Activated T-cell treated with anti-CD3 and anti-CD28 coated beads for 4 hours (primary cell): ENCODE measurements at places on chromosomes 1 and 21.

DNA sequence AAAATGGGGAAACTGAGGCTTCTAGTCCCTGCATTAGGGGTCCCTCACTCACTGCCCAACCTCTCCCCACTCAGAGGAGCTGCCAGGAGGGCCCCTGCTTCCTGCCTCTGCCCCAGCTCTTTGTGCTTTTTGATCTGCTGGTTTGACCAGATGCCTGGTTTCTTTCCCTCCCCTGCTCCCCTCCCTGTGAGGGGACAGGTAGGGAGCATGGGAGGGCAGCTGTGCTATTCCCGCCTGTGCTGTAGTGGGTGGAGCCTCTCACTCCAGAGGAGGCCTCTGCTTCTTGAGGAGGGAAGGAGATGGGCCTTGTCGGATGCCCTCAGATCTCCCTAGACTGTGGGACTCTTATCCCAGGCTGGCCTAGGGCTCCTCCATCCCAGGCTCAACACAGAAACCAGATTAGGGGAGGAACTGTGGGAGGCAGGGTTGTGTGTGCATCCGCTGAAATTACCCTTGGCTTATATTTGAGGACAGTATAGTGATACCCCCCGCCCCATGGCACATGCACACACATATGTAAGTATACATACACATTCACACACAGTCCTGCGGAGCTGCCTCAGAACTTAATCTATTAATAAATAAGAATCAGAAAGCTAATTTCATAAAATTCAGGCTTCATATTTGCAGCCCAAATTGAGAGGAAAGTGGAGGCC is 4.6 kb downstream of the BOLA1 start:
- no peak for DNase-seq

DNA sequence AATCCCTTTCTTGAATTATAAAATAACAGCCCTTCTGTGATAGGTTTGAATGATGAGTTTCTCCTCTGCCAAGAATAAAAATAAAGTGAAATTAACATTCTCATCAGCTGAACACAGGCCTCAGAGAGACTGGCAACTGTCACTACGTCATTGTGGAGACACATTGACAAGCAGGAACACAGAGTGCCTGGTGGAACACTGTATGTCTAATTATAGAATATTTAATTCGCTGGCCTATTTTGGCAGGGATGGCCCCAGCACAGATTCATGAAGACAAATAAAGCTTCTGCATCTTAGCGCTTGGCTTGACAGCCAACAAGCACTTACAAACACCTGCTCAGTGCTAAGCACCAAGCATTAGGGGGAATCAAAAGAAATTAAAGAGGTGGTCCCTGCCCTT is 52.0 kb upstream of the SMYD2 start:
- no peak for DNase-seq

- peak; percentile 38 for DNase-seq
Measured at GRCh38 chr1:151196292-151196800, 2.0 kb upstream of the PIP5K1A start.

DNA sequence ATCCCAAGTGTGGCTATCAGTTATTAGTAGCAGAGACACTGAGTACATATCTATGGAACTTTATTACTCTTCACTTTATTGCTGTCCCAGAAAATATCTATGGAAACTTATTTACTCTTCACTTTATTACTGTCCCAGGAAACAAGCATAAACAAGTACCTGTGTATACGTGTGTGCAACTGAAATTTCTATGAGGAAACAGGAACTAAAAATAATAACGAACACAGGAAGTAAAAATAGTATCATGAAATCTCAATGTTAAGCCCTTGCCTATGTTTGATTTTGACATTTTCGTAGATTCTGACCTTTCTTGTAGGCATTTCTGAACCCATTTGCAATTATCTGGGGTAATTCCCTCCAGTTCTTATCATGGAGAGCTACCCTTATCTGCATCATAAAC is 64.9 kb upstream of the KRTAP19-8 start:
- DNase-seq: no peak

DNA sequence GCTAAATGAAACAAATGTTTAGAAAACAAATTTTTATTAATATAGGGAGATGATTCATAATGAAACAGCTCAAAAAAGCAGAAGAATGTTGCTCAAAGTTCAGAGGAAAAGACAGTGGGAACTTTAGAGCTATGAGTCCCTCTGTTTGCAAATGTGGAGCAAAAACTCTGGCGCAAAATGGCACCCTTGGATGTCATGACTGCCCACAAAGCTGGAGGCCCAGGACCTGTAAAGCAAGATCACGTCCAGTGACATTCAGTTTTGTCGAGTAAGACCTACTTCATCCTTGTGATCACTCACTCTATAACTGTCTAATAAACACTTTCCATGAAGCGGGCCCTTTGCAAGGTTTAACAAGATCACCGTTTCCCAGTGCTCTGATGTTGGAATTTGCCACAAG is 9.1 kb upstream of the EXO1 start:
- DNase-seq: no peak

DNA sequence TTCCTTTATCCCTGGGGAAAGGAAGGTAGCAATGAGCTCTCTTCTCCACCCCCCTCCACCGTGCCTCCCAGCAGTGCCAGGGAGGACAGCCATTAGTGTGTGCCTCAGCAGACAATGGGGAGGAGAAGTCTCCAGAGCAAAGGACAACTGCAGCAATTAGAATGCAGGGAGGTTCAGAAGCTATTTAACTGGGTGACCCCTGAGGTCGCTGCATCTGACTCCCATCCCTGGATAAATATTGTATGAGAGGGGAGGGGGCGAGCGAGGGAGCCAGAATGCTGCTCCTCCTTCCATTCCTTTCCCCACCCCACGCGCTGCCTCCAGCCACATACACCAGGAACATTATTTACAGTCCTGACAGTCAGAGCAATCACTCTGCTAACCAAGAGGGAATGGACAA is 59.0 kb downstream of the ERI3 start:
- no peak for DNase-seq

DNA sequence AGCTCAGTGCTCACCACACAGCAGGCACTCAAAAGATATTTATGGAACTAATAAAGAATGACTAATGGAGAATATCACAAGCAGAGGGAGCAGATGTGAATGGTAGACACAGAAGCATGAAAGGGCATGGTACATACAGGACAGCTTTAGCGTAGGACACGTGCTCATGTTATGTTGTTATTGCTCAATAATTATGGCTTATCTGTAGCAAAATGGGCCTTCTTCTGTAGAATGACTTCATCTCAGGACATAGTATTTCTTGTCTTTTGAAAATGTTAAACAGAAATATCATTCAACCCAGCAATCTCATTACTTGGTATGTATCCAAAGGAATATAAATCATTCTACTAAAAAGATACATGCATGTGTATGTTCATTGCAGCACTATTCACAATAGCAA is 58.9 kb upstream of the EXO1 start:
- no peak for DNase-seq

GRCh38 chr1:60895701-60896100 is 186.7 kb upstream of the NFIA start:
- no peak for DNase-seq

DNA sequence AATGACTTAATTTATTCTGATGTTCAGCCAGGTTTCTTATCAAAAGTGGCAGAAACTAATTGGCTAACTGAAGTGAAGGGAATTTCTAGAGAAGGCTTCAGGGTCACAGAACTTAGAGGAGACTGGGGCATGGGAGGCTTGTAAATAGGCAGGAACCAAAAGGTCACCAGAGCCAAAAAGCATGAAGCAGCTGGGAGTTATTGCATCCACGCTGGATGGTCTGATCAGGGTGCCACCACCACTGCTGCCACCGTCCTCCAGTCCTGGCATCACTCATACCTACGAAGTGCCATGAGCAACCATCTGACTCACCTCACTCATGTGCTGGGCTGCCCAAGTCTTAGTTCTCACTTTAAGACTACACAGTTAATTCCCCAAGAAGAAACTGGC is 82.5 kb upstream of the DPH5 start:
- no peak for DNase-seq

- DNase-seq: no peak
Measured at GRCh38 chr1:89631816-89632656, 884 bp upstream of the LRRC8C start.

- DNase-seq: no peak
Measured at GRCh38 chr1:37704966-37705365, 12.7 kb downstream of the CDCA8 start.

- peak; percentile 23 for DNase-seq
Measured at GRCh38 chr1:224182057-224182865, 779 bp upstream of the DEGS1 start.

GRCh38 chr1:155320661-155321617 is at the start of gene RUSC1:
RUSC1 (plus strand) TSS chr1:155320894; CDS start chr1:155321774, 880 bp downstream.
- peak; percentile 67 for DNase-seq

DNA sequence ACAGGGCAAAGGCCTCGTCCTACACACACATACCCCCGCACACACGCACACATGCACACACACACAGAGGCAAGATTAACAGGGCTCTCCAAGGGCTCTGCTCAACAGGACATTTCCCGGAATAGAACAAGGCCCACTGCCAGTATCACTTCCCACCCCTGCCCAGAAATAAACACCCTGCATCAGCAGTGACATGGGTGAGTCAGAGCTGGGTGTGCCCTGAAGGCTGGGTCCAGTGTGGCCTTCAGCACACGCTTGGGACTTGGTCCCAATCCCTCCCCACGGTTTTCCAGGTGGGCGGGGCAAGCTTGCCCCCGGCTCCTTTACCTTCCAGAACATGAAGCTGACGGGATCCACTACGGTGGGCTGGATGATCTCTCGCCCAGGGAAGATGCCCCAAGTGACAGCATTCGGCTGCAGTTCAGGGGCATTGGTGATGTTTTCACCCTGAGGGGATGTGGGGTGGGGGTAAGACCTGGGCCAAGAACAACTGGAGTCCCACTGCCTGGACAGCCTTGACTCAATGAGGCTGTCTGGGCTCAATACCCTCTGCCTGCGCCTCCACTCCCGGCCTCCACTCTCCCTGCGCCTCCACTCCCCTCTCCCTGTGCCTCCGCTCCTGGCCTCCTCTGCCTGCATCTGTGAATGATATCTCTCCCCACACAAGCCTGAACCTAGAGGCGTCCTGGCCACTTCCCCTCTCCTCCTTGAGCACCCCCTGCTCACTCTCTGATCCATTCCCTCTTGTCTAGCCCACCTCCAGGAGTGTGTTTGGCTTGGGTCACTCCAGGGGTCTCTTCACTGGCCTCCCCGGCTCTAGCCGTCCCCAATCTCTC is 14.7 kb downstream of the MTHFR start:
- DNase-seq: no peak

- DNase-seq: no peak
Measured at GRCh38 chr1:225653463-225654276, 747 bp upstream of the ENAH start.

- no peak for DNase-seq
Measured at GRCh38 chr1:240843798-240844197, 231.8 kb upstream of the GREM2 start.

DNA sequence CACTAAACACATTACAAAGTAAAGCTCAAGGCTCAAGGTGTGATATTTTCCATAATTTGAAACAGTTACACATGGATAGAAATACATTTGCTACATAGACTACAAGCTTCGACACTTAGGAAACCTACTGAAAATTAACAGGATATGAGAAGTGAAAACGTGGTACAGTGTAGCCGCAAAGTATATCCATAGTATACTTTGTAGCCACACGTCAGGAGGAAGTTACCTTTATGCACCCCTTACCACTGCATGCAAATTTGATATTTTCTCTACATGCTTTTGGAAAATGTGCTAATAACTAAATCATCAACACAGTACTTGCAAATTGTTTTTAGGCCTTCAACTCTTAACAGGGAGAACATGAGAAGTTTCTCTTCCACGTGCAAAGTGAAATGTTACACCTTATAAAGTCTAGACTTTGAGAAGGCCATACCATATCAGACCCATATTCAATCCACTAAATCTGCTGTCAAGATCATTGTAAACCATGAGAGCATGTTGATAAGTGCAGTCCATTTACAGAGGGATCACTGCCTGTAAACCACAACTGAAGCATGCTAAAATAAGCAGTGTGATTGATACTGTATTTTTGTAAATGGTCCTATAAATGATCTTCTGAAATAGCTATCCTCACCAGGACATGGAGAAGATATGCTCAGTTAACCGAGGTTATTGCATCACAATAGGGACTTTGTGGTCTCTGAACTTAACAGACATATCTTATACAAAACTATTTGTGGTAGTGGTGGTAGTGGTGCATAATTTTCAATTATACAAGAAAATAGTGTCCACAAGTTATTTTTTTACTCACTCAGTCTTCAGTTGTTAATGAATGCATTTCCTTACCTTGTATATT is 64.7 kb downstream of the VAV3 start:
- DNase-seq: no peak

GRCh38 chr1:153057375-153057774 is at the start of gene SPRR2A:
SPRR2A (minus strand) TSS chr1:153057512; CDS start chr1:153056735, 777 bp downstream.
- no peak for DNase-seq
